ENCODE measurements at places on chromosomes 4 and X.

GRCh38 chr4:163331629-163332376, 593 bp downstream of the NPY1R start:
- peak; percentile 23 for DNase-seq

GRCh38 chr4:152535360-152535902, 461 bp downstream of the FBXW7 start:
- peak; percentile 57 for DNase-seq

GRCh38 chr4:130025701-130026100, 929.7 kb downstream of the C4orf33 start:
- DNase-seq, result no peak

- DNase-seq, result no peak
These were observed 1.3 kb upstream of the MRFAP1L1 start for GRCh38 chr4:6710996-6711395.

- no peak for DNase-seq
These were observed 150.3 kb downstream of the FGF16 start for GRCh38 chrX:77597511-77597910.

DNA sequence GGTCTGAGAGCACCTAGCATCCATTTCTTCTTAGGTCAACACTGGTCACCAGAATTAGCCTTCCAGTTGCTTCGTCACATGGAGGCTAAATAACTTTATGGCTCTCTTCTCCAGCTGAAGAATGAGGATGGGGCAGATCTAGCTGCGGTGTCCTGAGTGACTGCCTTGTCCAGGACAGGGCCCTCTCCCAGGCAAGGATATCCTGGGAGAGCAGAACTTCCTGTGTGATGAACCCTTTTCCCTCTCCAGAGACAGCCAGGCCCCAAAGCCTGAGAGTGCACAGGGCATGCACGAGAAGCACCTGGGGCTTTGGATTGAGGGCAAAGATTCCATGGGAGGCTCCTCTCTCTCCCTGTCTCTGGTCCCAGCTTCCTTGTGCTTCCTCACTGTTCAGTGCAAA, 108.2 kb upstream of the MAMLD1 start:
- DNase-seq, result no peak

GRCh38 chr4:41427306-41427882, 110.6 kb upstream of the LIMCH1 start:
- no peak for DNase-seq

Data from activated CD4-positive, alpha-beta T cell treated with anti-CD3 and anti-CD28 coated beads for 36 hours (primary cell).